ENCODE measurements at places on chromosomes 13 and 19.

GRCh38 chr19:30557927-30558557, 185.9 kb downstream of the ZNF536 start:
- no peak for DNase-seq

GRCh38 chr19:13981021-13981420, 25.1 kb downstream of the RFX1 start:
- DNase-seq = no peak

GRCh38 chr13:88464851-88465250, 793.7 kb downstream of the SLITRK5 start:
- no peak for DNase-seq

DNA sequence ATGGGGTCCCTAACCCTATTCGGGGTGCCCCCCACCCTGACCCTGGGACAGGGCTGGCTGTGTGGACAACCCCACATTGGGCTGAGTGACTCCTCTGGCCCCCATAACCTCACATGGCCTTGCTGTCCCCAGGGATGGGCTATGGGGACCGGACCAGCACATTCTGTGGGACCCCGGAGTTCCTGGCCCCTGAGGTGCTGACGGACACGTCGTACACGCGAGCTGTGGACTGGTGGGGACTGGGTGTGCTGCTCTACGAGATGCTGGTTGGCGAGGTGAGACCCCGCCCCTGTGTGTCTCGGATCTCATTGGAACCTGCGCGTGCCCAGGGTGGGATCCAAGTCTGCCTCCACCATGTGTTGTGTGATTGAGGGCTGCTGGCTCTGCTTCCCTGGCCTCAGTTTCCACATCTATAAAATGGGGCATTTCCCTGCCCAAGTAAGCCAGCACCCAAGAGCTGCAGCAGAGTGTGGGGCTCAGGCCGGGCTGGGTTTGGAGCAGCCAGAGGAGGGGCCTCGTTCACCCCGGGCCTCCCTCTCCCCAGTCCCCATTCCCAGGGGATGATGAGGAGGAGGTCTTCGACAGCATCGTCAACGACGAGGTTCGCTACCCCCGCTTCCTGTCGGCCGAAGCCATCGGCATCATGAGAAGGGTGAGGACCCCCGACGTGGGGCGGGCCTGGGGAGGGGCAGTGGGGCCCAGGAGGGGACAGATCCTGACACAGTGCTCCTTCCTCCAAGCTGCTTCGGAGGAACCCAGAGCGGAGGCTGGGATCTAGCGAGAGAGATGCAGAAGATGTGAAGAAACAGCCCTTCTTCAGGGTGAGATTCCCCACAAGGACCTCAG, 4.9 kb downstream of the PTGER1 start:
- no peak for DNase-seq

DNA sequence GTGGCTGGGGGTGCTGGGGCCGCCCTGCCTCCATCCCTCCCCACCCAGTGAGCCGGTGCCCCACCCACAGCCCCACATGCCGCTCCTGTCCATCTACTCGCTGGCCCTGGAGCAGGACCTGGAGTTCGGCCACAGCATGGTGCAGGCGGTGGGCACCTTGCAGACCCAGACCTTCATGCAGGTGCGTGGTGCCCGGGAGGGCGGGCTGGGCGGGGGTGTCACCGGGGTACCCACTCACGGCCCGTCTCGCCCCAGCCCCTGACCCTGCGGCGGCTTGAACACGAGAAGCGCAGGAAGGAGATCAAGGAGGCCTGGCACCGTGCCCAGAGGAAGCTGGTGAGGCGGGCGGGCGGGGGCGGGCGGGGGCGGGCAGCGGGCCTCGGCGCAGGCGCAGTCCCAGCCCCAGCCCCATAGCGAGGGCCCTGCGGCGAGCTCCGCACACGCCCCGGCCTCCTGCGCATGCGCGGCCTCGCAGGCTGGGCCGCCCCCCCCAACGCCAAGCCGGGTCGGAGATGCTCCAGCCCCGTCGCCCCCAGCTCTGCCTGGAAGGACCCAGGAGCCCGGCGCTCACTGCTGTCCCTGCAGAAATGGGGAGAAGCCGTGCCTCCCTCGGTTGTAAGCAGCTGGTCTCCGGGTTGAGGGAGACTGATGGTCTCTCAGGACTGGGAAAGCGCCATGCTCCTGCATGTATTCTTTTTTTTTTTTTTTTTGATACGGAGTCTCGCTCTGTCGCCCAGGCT, 7.7 kb downstream of the ARHGAP45 start:
- DNase-seq = no peak

- DNase-seq = no peak
Measured at GRCh38 chr19:35557539-35558399, 5.7 kb downstream of the ATP4A start.

All from pulmonary artery endothelial cell (primary cell).